ENCODE measurements at places on chromosomes 6 and 20. TPM values are rescaled to one million over a fixed set of nuclear protein-coding genes. Genes with fewer than 3 reads are reported as not detected.

DNA sequence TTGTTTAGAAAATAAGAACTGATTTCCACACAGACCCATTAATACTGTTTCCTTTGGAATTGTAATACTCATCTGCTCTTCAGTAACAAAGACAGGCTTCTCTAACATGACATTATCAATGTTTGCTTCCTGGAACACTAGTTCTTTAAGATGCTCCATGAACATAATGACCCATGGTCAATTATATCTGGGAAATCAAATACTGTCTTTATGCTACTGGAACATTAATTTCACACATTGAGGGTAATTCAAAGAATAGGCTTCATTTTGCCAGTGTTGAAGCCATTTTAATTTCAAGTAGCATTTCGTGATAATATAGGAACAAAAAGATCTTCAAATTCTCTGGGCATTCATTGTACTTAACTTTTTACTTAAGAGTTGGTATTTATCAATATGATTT lies 80.9 kb downstream of the OPN5 start:
- no peaks in the 10 kb centered on the region for H3K36me3 ChIP-seq
- no peak overlapping the region for H3K4me3 ChIP-seq
- no peak overlapping the region for H3K27ac ChIP-seq
- no peak for DNase-seq

GRCh38 chr6:43077981-43078511 lies 1.9 kb downstream of the PTK7 start:
- peaks cover 43% of the 10 kb centered on the region for H3K4me1 ChIP-seq
- no peaks in the 10 kb centered on the region for H3K36me3 ChIP-seq
- peaks cover 4% of the 10 kb centered on the region for H3K27me3 ChIP-seq
- peak overlapping the region; percentile 67 for H3K27ac ChIP-seq
- peak; percentile 53 for DNase-seq
- H3K4me3 ChIP-seq, result peak overlapping the region; percentile 89

SALL4 gene
- 0.24 TPM for total RNA-seq

DNA sequence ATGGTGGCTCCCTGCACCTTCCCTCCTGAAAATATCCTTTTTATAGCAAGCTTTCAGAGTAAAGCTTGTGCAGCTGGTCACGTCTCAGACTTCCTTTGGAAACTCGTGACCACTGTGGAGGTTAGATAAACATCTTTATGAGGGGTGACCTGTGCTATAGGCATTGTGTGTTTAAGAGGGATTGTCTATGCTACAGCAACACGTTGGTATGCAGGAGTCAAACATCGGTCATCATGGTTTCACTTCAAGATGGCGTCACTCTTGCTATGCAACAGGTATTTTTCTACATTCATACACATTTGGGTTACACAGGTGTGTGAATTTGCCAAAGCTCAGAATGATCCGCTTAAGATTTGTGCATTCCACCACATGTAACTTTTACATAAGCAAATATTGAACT lies 14.6 kb upstream of the BLCAP start:
- no peak overlapping the region for H3K27ac ChIP-seq
- H3K4me1 ChIP-seq, result peaks cover 48% of the 10 kb centered on the region
- H3K36me3 ChIP-seq, result no peaks in the 10 kb centered on the region
- DNase-seq, result peak; percentile 77

- no peaks in the 10 kb centered on the region for H3K4me1 ChIP-seq
- H3K36me3 ChIP-seq, result no peaks in the 10 kb centered on the region
- H3K27ac ChIP-seq, result no peak overlapping the region
- no peak for DNase-seq
- H3K4me3 ChIP-seq, result no peak overlapping the region
Observed at GRCh38 chr6:94217836-94218235, 798.5 kb upstream of the EPHA7 start.

GMEB2 gene
- 13.3 TPM for total RNA-seq

PIM1 gene
- total RNA-seq, result 3.6 TPM

- H3K27me3 ChIP-seq, result no peaks in the 10 kb centered on the region
- DNase-seq, result no peak
- peaks cover 15% of the 10 kb centered on the region for H3K4me1 ChIP-seq
- no peak overlapping the region for H3K4me3 ChIP-seq
- H3K27ac ChIP-seq, result no peak overlapping the region
- H3K36me3 ChIP-seq, result peaks cover 30% of the 10 kb centered on the region
Observed at GRCh38 chr6:16653226-16653625, 108.0 kb downstream of the ATXN1 start.

TSHZ2 gene
- not detected for total RNA-seq

APOBEC2 gene
- total RNA-seq, result not detected

CNR1 gene
- total RNA-seq, result not detected

DNA sequence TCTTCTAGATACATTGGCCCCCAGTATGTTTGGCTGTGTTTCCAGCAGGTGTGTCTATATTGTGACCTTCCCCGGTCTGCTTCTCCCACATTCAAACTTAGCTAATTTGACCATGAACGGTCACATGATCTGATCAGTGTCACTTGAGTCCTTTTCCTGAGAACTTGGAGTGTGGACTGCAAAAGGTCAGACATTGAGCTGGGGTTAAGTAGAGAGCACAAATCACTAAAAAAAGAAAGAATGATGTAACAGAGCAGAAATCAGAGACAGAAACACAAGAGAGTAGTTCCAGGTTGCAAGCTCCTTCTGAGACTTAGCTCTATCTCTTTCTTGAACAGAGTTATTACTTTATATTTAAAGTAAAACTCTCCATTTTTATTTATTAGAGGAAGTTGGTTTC lies 733.9 kb downstream of the CBLN4 start:
- no peak for DNase-seq
- no peak overlapping the region for H3K27ac ChIP-seq
- no peaks in the 10 kb centered on the region for H3K27me3 ChIP-seq
- no peaks in the 10 kb centered on the region for H3K36me3 ChIP-seq

DNA sequence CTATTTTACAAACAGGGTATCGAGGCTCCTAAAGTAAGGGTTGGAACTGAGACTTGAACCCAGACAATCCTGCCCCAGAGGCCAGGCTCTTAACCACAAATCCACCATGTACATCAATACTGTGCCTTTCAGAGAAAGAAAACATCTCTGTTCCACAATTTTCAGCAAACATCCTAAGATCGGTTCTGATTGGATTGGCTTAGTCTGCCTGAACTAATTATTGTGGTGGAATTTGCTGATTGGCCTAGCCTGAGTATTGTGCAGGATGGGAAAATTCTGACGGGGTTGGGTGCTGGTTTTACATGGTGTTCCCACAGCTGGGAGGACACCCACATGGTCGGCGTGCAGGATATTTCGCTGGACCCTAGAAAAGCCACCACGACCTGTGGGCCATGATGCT lies at the start of gene CLPSL1:
TSS of gene CLPSL1 (plus strand) at position 301 of the 400 bp plus-strand sequence. CDS start at position 393, 92 bp downstream.
- H3K4me1 ChIP-seq, result no peaks in the 10 kb centered on the region
- peaks cover 37% of the 10 kb centered on the region for H3K27me3 ChIP-seq
- H3K36me3 ChIP-seq, result no peaks in the 10 kb centered on the region
- no peak for DNase-seq
- H3K27ac ChIP-seq, result no peak within 1 kb of the TSS
